ENCODE measurements at places on chromosomes 1 and 21.

- DNase-seq = no peak
These were observed 72.7 kb upstream of the ACTL8 start for GRCh38 chr1:17682400-17682799.

DNA sequence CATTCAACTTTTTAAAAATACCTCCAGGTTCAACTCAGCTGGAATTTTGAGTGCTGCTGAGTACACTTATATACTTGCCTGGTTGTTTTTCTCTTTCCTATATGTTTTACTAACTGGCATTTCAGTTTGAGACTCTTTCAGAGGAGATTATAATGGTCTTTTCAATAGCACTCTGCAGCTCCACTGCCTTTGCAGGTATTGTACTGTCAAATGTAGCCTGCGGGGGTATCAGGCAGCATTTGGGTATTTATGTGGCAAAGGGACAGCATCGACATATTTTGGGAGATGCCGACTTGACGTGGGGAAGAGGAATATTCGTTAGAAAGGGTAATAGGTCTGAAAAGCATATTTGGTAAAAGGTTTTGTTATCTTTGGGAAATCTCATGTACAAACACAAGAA is 11.1 kb upstream of the TGFBR3 start:
- no peak for DNase-seq

DNA sequence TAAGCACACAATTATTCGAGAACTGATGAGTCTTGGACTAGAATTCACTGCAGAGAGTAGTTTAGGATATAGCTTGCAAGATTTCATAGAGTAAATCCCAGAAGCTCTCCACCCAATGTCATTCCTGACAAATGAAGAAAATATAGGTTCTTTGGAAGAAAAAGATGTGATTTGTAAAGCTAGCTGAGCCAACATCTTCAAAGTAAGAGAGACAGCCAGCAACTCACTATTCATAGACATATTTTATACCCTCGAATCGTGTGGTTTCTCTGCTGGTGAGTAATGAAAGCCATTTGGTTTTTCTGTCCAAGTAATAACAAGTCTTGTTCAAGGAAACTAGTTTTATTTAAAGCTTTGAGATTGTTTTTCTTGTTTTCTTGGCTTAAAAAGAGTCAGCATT is 165.7 kb upstream of the SYT6 start:
- no peak for DNase-seq

DNA sequence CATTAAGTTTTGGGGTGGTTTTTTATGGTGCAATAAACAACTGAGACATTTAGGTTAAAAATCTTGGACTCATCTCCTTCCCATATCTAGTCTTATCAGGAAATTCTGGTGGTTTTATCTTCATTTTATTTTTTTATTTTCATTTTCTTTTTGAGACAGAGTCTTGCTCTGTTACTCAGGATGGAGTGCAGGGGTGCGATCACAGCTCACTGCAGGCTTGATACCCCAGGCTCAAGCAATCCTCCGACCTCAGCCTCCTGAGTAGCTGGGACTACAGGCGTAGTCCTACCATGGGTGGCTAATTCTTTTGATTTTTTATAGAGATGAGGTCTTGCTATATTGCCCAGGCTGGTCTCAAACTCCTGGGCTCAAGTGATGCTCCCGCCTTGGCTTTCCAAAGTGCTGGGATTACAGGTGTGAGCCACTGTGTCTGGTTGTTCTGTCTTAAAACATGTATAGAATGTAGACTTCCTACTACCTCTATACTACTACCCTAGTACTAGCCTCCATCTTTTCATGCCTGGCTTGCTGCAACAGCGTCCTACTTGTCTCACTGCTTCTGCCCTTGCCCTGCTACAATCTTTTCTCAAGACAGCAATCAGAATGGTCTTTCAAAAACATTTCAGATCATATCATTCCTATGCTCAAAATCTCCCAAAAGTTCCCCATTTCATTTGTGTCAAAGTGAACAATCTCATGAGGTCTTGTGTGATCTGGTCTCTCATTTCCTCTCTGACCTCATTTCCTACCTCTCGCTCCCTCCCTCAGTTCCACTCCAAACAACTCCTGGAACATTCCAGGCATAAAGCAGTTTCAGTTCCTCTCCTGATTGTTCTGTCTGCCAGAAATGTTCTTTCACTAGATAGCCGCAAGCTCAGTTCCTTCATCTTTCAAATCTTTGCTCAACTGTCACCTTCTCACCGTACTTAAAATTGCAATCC is 5.9 kb upstream of the FCGR2A start:
- DNase-seq = no peak

DNA sequence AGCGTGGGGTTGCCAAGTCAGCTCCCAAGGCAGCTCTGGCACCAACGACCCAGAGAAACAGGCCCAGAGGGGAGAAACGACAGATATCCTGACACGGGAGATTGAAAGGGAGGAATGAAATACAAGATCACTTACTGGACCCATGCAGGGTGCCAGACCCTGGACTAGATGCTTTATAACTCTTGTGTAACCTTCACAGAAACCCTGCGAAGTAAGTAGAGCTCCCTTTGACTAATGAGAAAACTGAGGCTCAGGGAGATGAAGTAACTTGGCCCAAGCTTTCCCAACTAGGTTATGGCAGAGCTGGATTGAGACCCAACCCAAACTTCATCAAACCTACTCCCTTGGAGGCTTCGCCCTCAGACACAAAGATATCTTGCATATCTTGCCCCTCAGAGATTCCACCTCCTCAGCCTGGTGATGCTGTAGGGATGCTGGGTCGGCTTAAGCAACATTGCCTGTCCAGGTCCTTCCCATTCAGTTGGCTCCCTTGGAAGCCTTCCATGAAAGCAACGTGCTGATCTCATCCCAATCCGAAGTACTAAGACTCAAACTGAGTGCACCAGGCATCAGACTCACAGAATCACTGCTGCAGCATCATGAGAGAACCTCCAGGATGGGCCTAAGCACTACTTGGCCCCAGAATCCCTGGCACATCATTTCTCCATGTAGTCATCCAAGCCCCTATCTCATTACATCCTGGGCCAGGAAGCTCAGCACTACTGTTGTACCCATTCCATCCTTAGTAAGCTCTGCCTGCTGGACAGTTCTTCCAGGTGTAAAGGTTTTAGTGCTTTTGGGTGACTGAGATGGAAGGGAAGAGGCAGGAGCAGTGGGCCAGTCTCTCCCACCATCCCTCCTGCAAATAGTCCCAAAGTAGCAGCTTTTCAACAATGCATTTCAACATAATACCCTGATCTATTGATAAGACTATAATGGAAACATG is 1.1 kb upstream of the IGSF9 start:
- DNase-seq = no peak
